Thymus (tissue), 14 donors: ENCODE measurements at places on chromosomes 3 and 15. TPM values are rescaled to one million over a fixed set of nuclear protein-coding genes. Genes with fewer than 3 reads are reported as not detected.

The GPR62 gene
- 0.05 TPM for total RNA-seq

The STRA6 gene
- total RNA-seq, result 2.6 TPM

The EFCC1 gene
- 1.0 TPM for total RNA-seq

The CHL1 gene
- total RNA-seq, result 0.66 TPM

The LARP6 gene
- 6.3 TPM for total RNA-seq

The SPTBN5 gene
- 0.57 TPM for total RNA-seq

The AHSG gene
- total RNA-seq, result 0.33 TPM

The SLC26A6 gene
- 8.9 TPM for total RNA-seq

The SLC27A2 gene
- total RNA-seq, result 1.3 TPM

GRCh38 chr15:65631503-65631902 is 9.8 kb downstream of the SLC24A1 start:
- DNase-seq, result no peak

GRCh38 chr3:195451373-195452015 is 8.7 kb upstream of the ACAP2 start:
- no peak for DNase-seq

DNA sequence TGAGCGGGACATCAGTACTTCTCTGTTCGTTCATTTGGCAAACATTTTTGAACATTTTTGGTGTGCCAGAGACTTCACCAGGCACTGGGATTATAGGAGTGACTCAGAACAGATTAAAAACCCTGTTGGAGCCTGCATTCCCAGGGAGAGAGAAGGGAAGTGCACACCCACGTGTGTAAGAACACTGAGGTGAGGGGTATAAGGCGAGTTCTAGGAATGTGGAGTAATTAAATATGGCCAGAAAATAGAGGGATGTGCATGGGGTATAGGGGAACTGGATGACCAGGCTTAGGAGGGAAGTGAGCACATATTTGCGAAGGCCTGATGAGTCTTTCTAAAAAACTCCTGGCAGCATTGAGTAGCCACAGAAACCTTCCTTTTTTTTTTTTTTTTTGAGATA is 401.2 kb upstream of the C2CD4B start:
- no peak for DNase-seq

DNA sequence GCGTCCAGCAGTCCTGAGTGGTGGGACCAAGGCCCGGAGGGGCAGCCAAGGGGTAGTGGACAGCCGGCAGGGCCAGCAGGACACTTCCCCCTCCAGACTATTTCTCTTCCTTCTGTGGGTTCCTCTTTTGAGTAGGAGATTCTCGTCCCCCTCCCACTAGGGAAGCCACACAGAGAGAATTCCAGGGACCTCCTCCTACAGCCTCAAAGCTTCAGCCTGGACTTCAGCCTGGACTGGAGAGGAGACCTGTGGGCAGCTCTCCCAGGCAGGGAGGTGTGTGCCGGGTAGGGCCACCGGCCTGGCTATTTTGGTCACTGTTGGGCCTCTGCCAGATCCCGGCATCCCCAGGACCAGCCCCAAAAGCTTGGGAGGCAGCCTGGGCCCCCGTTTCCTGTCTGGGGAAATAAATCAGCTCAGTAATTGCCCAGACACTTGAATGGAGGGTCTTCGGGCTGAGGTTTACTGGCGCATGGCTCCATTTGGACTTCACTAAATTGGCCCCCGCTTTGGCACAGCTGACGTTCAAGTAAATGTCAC is 1.3 kb downstream of the SLC6A6 start:
- DNase-seq, result no peak

GRCh38 chr15:68353421-68354135 is 76.0 kb downstream of the FEM1B start:
- no peak for DNase-seq

GRCh38 chr3:104628185-104628789 is 738.4 kb upstream of the ALCAM start:
- DNase-seq, result no peak

DNA sequence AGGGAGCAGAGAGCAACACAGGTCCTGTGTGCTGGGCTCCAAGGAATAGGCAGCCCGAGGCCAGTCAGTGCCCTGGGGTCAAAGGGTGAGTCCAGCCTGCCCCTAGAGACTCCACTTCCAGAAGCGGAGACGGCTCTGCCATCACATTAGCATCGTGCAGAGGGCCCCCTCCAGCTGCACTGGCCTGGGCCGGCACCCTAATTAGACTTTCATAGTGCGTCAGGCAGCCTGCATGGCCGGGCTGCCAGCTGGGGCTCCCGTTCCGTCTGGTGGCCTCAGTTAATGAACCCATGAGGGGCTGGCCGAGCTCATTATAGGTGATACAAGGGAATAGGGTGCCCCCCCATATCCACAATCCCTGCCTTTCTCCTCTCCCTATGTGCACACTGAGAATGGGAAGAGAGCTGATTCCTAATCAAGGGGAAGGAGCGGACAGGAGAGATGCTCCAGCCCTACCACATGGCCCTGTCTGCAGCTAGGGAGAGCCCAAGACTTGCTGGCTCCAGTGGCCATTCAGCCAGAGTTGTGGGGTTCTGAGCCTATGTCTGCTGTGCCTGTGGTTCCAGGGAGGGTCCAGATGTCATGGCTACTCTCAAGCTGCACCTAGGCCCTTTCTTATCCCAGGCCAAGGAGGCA is 128.0 kb downstream of the SRGAP3 start:
- DNase-seq, result no peak

DNA sequence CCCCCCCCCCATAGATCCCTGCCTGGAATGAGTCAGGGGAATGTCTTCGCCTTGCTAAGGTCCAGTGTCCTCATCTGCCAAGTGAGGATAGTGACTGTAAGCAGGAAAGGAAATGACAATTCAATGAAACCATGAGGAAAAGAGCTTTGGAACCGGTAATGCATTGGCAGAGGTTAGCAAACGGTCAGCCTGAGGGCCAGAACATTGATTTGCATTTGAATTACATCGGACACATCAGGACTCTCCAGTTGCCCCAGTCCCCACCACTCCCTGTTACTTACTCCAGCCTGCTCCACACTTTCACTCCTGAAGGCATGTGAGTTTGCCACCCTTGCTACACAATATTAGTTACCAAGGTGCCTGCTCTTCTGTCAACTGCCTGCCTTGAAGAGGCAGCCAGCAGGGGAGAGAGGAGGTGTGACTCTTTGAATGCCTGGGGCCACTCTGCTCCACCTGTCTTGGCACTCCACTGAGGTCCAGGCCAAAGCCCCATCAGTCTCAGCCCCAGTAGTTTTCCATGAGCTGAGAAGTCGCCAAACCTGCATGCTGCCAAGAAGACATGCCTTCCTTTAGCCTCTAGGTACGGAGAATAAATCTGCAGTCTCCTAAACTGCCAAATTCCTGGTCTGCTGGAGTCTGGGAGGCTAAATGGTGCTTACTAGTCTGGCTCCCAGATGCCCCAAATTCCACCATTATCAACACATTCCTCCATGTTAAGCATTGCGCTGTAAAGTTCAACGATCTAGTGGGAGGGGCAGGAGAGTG is 191.7 kb upstream of the TLE3 start:
- DNase-seq, result no peak

GRCh38 chr3:128426128-128426921 is 40.4 kb downstream of the DNAJB8 start:
- peak; percentile 63 for DNase-seq

DNA sequence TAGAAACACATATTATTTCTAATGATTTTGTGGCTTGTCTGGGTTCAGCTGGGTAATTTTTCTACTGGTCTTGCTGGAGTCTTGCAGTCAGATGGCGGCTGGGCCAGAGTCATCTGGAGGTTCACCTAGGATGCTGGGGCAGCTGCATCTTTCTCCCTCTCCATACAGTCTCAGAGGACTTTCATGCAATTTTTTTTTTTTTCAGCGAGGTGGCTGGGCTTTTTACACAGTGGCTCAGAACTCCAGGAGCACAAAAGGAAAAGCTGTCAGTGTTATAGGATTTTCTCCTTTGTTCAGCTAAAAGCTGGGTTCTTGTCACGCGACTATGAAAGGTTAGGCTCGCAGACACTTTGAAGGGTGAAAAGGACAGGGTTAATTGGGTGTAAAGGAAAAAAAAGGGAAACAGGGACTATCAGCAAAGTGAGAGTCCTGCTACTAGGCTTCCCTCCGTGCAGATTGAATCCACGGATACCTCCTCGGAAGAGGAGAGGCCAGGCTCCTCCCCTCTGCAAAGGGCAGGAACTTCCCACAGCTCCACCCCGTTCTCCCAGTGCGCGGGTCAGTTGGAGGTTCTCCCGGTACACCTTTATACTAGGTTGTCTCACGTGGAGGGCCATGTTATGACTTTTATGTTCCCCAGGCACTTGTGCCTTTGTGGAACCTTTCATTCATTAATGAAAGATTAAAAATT is 44.3 kb downstream of the ADGRG7 start:
- no peak for DNase-seq

DNA sequence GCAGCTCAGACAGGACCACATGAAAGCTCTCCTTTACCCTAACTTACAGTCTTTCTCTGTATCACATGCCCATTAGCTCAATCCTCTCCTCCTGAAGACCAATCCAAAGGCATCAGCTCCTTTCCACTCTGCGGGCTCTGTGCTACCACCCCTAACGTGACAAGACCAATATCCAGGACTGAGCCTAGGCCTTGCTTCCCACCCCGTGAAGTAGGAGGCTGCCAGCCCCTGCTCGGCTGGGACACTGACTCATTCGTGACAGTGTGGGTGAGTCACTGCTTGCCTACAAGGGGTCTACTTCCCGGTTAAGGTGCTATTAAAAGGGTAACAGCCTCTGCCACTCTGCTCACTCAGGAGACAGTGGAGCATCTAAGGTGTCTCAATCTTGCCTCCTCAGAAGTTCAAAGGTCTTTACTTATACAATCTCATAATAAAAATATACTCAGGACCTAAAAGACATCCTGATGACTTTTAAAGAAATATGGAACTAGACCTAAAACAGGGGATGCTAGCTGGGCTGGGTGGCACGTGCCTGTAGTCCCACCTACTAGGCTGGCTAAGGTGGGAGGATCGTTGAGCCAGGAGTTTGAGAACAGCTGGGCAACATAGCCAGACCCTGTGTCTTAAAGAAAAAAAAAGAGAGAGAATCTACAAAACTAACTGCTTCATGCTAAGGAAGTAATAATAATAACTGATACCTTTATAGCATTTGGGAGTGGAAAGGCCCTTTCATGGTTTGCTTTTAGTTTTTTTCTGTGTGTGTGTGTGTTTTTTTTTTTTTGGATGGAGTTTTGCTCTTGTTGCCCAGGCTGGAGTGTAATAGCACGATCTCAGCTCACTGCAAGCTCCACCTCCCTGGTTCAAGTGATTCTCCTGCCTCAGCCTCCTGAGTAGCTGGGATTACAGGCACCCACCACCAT is 55.0 kb downstream of the TMEM44 start:
- DNase-seq, result no peak

DNA sequence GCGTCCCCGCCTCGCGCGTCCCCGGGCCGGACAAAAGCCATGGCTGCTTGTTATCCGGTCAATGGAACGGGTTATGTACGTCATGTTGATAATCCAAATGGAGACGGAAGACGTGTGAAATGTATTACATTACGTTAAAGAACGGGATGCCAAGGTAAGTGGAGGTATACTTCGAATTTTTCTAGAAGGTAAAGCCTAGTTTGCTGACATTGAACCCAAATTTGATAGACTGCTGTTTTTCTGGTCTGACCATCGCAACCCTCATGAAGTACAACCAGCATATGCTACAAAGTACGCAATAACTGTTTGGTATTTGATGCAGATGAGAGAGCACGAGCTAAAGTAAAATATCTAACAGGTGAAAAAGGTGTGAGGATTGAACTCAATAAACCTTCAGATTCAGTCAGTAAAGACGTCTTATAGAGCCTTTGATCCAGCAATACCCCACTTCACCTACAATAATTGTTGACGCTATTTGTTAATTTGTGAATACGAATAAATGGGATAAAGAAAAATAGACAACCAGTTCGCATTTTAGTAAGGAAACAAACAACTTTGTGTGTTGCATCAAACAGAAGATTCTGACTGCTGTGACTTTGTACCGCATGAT is 19.8 kb downstream of the WDR73 start:
- no peak for DNase-seq

DNA sequence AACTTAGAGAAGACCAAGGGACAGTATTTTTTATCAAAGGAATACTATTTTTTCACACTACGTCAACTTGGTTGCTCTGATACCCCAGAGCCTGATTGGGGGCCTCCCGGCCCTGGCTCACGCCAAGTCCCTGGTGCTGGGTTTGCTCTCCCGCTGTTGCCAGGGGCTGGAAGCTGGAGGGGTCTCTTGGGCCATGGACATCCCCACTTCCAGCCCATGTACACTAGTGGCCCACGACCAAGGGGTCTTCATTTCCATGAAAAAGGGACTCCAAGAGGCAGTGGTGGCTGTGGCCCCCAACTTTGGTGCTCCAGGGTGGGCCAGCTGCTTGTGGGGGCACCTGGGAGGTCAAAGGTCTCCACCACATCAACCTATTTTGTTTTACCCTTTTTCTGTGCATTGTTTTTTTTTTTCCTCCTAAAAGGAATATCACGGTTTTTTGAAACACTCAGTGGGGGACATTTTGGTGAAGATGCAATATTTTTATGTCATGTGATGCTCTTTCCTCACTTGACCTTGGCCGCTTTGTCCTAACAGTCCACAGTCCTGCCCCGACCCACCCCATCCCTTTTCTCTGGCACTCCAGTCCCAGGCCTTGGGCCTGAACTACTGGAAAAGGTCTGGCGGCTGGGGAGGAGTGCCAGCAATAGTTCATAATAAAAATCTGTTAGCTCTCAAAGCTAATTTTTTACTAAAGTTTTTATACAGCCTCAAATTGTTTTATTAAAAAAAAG is 20.3 kb upstream of the BSN start:
- no peak for DNase-seq

DNA sequence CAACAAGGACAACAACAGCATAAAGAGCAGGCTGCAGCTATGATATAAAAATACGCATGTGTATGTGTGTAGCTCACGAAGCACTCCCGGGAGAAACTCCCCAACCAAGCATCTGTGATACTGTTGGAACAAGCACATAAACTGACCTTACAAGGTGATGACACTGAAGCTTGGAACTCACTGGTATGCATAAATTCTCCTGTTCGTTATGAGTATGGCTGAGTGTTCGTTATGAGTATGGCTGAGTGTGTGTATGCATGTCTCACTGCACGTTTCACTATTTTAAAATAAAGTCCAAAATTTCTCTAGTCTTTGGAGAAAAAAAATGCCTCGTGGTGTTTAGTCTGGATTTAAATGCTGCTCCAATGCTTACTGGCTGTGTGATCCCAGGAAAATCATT is 256.8 kb downstream of the RORA start:
- DNase-seq, result no peak

DNA sequence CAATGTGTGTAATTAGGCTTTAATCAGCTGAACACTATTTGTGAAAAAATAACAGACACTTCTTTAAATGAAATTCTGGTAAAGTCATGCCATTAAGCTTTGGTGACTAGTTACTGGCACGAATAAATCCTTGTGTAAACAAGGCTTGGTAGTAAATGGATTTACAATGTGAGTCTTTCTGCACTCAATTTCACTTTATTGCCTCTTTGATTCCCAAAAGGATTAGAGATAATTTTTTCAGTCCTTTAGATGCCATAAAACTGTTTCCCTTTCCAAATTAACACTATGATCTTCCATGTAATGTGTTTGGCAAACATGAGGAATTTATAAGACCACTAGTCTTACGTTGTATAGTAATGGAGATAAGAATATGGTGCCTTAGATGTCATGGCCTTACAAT is 339.5 kb upstream of the DNAJC19 start:
- DNase-seq, result no peak

- DNase-seq, result no peak
Observed at GRCh38 chr3:10792208-10792607, 23.8 kb upstream of the SLC6A11 start.
